ENCODE measurements at places on chromosomes 6 and 20.

DNA sequence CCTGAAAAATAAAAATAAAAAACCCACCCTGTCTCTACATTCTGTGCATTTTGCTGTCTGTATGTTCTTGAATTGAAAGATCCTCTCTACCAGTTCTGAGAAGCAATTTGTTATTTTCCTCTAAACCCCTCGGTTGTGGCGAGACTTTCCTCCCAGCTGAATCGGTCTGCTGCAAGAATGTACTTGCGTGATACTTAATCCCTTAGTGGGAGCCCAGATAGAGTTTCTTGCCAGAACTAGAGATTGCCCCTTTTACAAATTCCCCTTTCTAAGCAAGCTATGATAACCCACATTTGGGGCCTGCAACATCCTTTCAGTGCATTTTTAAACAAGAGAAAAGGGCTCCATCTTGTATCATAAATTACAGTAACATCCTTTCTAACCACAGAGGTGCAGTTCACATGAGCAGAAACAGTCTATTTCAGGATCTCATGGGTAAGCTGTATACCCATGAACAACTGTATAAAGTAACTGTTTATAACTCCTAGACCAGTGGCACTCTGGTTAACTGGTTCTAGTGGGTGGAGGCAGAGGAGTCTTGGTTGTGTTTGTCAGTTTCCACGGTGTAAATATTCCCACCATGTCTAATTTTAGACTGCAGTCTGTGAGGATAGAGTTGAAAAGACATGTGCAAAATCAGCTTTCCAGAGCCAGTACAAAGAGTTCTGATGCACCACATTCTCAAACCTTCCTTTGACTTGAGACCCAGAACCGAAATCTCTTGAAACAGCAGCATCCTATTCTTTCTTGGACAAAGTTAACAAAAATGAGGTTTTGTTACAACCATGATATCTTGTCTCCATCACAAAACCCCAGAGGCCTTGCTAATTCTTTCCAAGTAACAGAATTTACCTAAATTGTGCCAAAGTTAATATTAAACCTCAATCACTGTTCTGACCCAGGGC is 113.1 kb upstream of the ZNF217 start:
- DNase-seq: no peak

GRCh38 chr6:94372229-94372628 is 952.9 kb upstream of the EPHA7 start:
- DNase-seq: no peak

GRCh38 chr20:33434434-33434833 is 9.1 kb downstream of the SNTA1 start:
- DNase-seq: no peak

- DNase-seq: no peak
Measured at GRCh38 chr6:113351173-113351834, 505.8 kb upstream of the MARCKS start.

- no peak for DNase-seq
Measured at GRCh38 chr6:33029328-33030184, 20.2 kb upstream of the HLA-DOA start.

DNA sequence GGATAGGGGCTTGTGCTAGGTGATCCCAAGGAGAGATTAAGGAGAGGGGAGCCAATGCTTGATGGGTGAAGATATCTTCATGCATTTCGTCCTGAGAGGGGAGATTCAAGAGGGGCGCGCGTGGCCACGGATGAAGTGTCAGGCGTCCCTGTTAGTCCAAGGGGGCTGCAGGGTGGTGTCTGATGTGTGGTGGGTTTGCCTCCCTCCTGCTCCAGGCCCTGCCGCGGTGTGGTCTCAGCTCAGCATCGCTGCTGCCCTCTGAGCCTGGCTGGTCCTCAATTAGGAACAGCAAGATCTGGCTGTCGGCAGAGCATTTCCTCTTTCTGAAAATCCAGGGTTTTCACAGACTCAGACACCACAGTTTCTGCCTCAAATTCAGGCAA is 318.0 kb downstream of the THBS2 start:
- DNase-seq: no peak

DNA sequence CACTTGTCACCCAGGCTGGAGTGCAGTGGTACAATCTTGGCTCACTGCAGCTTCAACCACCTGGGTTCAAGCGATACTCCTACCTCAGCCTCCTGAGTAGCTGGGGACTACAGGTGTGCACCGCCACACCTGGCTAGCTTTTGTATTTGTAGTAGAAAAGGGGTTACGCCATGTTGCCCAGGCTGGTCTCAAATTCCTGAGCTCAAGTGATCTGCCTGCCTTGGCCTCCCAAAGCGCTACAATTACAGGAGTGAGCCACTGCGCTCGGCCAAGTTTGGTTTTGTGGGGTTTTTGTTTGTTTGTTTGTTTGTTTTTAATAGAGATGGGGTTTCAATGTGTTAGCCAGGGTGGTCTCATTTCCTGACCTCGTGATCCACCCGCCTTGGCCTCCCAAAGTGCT is 12.3 kb downstream of the LOC128125822 start:
- no peak for DNase-seq

GRCh38 chr6:71239694-71240093 is 48.9 kb upstream of the OGFRL1 start:
- no peak for DNase-seq

- no peak for DNase-seq
Measured at GRCh38 chr6:100453701-100454521, 10.8 kb downstream of the SIM1 start.

DNA sequence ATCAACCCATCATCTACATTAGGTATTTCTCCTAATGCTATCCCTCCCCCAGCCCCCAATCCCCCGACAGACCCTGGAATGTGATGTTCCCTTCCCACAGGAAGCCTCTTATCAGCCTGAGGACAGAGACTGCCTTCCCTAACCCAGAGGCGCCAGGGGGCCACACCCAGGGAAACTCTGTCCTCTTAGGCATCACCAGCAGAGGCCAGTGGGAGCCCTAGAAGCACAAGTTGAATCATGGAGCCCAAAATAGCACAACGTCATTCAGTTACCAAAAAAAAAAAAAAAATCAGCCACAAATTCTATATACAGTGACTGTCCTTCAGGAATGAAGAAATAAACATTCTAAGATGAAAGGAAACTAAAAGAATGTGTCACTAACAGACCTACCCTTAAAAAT is 625.7 kb downstream of the TFAP2A start:
- DNase-seq: no peak

GRCh38 chr6:18016698-18017097 is 29.3 kb upstream of the KIF13A start:
- no peak for DNase-seq

DNA sequence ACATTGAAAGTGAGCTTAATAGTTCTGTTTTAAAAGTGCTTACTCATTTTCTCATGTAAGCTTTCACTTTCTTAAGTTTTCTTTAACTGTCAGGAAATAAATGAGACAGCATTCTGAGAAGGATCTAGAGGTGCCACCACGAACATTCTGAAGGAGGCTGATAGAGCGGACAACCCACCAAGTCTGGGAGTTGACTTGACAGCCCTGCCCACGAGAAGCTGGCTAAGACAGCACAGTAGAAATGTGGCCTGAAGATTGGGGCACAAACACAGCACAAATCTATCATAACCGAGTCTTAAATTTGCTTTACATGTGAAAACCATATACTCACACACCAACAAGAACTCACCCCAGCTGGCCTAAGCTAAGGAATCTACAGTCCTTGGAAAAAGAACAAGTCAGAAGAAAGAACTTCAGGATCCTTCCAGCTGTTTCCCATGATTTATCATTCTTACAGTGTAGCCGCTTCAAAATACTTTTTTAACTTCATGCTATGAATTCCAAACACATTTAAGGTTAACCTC is 144.2 kb upstream of the TNFAIP3 start:
- no peak for DNase-seq

DNA sequence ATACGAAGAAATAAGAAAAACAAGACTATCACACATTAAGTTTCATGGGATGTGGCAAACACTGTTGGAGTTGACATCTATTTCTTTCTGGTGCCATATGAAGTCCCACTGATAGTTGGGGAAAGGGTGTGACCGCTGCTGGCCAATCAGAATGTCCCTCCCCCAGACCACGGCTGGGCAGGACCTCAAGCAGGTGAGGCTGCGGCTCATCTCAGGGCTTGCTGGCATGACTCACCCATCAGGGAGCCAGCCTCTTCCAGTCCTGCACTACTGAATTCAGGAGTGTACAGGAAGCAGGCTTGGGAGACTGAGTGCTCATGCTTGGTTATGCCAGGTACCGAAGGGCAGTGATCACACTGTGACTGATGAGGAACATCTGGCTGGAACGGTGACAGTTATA is 18.9 kb downstream of the PREP start:
- no peak for DNase-seq

GRCh38 chr6:105308840-105309239 is 94.0 kb downstream of the PREP start:
- DNase-seq: no peak

DNA sequence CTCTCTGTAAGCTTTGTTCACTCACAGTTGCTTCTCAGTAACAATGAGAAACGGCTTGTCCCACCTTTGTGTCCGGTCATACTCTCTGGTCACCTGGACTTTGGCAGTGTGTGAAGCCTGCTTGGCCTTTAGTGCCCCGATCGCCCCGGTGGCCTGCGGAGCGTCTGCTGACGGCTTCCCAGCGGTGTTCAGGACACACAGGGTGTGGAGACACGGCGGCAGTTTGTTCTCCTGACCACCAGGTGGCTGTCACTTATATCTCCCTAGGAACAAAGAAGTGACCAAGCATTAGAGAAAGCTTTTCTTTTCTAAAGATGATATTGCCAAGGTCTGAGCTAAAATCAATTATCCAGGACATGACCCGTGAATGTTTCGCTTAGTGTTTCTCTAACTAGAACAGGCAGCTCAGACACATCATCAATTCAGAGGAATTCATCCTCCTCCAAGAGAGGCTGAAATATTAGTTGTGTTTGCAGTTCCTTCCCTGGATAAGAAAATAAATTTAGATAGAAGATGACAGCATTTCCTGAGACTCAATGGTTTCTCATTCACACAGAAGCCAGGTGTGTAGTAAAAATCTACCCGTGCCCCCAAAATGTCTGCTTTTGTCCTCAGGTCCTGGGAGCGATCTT is 167.4 kb upstream of the THBS2 start:
- DNase-seq: no peak

DNA sequence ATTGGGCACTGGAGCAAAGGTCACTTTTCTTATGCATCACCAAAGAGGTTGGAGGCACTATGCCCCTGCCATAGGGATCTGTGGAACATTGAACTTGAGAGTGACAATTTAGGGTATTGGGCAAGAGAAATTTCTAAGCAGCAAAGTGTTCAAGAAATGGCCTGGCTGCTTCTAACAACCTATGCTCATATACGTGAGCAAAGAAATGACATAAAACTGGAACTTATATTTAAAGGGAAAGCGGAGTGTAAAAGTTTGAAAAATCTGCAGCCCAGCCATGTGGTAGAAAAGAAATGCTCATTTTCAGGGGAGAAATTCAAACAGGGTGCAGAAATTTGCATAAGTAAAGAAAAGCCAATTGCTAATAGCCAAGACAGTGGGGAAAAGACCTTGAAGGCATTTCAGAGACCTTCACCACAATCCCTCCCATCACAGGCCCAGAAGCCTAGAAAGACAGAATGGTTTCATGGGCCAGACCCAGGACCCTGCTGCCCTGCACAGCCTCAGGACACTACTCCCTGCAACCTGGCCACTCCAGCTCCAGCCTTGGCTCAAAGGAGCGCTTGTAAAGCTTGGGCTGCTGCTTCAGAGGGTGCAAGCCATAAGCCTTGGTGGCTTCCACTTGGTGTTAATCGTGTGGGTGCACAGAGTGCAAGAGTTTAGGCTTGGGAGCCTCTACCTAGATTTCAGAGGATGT is 24.4 kb downstream of the NCR2 start:
- no peak for DNase-seq

GRCh38 chr6:103177791-103178190 is 1681.9 kb downstream of the HACE1 start:
- DNase-seq: no peak

DNA sequence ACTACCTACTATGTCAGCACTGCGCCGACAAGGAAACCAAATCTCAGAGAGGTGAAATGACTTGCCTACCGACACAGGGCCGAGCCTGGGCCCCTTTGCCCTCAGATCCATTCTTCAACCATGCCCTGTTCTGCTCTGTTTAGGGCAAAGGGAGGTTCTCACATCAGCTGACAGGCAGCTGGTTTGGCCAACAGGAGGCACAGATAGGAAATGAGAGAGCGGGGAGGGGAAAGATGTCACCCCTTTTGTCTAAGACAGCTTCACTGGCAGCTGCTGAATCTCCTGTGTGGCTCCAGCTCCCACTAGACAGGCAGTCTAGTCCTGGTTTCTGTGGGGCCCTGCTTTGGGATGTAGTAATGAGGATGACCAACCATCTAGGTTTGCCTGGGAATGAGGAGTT is 158.7 kb downstream of the TMEM200A start:
- DNase-seq: no peak

GRCh38 chr6:92648364-92649086 is 770.8 kb downstream of the EPHA7 start:
- no peak for DNase-seq

DNA sequence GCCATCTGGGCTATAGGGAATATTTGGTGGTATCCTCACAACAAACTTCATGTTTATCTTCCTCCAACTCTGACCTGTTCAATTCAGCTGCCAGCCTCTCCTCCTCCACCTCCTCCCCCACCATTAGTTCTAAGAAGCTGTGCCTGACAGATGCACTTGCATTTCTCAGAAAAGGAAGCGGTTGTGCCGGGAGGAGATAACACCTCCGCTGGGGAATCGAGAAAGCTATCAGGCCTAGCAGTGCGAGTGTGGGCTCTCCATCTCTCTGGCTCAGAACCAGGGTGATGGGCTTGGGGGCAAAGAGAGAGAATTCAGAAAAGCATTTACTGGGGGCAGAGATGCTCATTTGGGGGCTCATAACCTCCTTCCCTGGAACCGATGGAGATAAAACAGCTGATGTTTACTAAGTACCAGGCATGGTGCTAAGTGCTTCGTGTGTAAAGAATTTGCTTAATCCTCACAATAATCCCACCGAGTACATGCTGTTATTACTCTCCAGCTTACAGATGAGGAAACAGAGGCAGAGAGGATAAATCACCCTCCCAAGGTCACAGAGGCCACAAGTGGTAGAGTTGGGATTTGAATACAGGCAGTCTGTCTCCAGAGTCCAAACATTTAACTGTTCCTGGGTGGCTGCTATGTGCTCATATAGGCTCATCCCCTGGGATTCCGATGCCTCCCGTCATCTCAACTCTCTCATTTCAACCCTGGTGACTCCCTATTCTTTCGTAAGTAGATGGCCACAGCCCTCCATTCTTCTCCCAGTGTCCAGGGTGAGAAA is 38.3 kb downstream of the COX4I2 start:
- DNase-seq: no peak

GRCh38 chr6:41940759-41941279 is 789 bp downstream of the CCND3 start:
- no peak for DNase-seq

DNA sequence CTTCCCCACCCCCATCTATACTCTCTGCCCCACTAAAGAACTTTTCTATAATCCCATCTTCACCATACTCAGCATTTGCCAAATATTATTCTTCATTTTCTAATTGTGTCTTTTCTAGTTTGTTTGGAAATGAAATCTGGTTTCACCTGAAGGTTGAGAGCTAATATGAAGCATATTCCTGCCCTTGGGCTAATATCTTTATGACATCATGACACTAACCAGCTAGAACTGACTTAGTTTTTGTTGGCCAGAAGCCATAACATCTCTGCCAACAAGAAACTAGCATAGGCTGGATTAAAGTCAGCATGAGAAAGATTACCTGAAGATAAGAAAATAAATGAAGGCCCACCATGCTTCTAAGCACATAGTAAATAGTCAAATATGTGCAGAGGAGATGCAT is 16.7 kb downstream of the UNC5CL start:
- DNase-seq: no peak
